ENCODE measurements at places on chromosomes 13 and 19.

DNA sequence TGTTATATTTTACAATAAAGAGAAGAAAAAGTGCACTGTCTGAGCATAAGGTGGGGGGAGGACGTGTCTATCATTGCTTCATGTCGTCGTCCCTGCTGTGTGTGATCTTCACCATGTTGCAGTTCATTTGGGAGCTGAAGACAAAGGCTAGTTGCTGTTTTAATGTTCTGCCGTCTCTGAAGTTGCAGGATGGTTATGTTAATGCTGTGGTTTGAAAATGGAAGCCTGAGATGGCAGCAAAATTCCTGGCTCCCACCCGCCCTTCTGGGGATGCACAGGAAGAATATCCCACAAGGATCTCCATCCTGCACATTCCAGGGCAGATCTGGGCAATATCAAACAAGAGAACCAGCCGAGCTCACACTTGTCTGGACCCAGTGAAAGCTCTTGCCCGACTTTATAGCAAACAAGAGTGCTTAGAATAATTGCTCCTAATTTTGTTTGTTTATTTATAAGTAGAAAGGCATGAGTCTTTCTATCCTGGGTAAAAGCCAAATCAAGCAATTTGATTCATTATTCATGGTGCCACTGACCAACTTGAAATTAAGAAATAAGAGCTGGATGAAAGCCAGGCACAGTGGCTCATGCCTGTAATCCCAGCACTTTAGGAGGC, 110.3 kb upstream of the ABCC4 start:
- DNase-seq = no peak

GRCh38 chr13:20002787-20003186, 44.3 kb downstream of the ZMYM2 start:
- no peak for DNase-seq

- DNase-seq = no peak
These were observed 7.3 kb downstream of the LENG1 start for GRCh38 chr19:54152267-54152666.

- DNase-seq = no peak
These were observed 133.7 kb downstream of the GGACT start for GRCh38 chr13:100454876-100455275.

- peak; percentile 58 for DNase-seq
These were observed 1.5 kb downstream of the KMT5C start for GRCh38 chr19:55341171-55341588.

DNA sequence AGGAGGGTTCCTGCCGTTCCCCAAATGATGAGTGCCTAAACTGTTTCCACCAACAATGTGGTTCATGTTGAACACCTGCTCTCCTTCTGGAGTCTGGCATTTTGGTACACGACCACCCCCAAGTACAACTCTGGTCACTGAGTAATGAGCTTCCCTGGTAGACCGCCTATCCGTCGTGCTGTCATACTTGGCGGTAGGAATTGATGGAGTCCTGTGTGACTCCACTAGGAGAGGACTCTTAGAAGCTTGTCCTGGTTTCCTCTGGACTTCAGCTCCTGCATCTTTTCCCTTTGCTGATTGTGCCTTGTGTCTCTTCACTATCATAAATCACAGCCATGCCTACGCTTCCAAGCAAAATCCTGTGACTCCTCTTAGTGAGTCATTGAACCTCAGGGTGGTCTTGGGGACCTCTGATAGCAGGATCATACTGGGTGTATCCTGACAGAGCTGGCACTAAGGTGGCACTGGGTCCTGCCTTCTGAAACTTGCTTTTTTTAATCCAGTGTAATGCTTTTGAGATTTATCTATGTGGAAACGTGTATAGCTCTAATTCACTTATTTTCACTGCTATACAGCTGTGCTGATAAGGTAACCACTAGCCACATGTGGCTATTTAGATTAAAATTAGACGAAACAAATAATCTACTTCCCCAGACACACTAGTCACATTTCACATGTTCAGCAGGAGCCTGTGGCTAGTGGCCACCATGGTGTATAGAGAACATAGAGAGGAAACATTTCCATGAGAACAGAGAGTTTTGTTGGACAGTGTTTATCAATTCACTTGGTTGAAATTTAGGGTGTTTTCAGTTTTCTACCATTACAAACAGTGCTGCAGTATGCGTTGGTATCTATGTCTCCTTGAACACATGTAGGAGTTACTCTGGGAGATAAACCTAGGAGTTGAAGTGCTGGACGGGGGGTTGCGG, 6.1 kb upstream of the ASF1B start:
- DNase-seq = no peak

DNA sequence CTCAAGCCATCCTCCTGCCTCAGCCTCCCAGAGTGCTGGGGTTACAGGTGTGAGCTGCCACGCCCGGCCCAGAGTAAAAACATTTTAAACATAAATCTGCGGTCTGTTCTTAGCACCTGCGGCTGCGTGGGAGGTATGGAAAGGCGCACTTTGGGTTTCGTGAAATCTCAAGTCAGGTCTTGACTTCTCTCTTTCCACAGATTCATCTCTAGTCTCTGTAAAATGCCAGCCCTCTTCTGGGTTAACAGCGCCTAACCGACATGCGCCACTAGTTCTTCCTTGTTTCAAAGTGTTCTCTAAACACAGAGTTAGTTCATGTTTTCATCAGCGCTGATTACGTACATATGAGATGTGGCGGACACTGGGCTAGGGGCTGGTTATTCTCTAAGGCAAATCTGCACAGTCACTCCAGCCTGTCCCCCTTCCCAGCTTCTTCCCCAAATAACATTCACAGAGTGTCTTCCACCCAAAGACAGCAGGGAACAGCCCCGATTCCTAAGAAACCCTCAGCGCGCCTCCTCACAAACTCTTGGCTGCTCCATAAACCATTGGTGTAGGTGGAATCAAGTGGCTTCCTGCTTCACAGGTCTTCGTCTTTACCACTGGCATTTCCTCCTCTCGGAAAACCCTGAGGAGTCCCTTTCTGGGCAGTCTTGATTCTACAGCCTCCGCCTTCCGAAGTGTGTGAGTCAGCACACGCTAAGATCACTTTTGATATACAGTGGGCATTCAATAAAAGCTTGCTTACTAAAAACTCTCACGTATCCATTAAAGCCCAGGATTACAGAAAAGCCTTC, 1.4 kb downstream of the PARP4 start:
- peak; percentile 45 for DNase-seq

- DNase-seq = no peak
These were observed 33.9 kb upstream of the SLC7A10 start for GRCh38 chr19:33259539-33259938.

- DNase-seq = no peak
These were observed 336.0 kb downstream of the TBC1D4 start for GRCh38 chr13:75145927-75146326.

DNA sequence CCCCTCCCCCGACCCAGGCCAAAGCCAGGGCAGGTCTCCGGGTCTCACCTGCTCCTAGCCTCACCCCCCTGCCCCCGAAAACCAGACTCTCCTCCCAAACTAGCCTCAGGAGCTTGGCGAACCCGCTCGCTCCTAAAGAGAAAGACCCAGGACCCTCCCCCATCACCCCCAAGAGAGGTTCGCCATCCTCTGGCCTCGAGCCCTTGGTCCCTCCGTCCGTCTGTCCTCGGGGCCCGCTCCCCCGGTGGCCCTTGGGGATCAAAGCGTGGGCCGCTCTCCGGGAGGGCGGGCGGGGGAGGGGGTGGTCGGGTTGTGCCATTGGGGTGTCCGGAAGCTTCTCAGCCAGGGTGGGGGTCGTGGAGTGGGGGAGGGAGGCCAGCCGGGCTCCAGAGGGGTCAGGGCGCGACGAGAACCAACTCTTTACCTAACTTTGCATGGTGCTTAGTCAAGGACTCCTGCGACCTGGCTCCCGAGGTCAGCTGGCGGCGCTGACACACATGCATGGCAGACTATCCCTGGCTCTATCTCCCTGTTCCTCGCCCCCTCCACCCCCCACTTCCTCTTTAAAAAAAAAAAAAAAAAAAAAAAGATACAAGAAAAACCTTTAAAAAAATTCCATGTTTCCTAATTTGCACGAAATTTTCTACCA, 15.6 kb downstream of the SMIM24 start:
- DNase-seq = no peak

DNA sequence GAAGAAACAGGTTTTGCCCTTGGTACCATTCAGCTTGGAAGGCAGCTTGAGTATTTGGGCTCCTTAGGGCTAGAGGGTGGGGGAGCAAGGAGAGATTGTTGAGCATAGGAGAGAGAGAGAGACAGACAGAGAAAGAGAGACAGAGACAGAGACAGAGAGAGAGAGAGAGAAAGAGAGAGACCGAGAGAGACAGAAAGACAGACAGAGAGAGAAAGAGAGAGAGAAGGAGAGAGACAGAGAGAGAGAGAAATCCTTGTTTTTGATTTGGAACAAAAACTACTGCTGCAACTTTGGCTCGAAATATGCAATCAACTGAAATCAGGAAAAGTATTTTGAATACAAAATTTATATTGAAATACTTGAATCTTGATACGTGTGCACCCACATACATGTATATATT, 85.8 kb upstream of the ZNF536 start:
- no peak for DNase-seq

DNA sequence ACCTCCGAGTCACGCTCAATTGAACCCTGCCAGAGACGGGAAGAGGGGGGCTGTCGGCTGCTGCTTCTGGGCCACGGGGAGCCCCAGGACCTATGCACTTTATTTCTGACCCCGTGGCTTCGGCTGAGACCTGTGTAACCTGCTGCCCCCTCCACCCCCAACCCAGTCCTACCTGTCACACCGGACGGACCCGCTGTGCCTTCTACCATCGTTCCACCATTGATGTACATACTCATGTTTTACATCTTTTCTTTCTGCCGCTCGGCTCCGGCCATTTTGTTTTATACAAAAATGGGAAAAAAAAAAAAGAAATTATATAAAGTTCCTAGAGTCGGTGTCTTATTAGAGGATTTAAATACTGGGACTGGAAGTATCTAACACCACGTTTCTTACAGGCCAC, 11.7 kb downstream of the TRIP10 start:
- DNase-seq = no peak

DNA sequence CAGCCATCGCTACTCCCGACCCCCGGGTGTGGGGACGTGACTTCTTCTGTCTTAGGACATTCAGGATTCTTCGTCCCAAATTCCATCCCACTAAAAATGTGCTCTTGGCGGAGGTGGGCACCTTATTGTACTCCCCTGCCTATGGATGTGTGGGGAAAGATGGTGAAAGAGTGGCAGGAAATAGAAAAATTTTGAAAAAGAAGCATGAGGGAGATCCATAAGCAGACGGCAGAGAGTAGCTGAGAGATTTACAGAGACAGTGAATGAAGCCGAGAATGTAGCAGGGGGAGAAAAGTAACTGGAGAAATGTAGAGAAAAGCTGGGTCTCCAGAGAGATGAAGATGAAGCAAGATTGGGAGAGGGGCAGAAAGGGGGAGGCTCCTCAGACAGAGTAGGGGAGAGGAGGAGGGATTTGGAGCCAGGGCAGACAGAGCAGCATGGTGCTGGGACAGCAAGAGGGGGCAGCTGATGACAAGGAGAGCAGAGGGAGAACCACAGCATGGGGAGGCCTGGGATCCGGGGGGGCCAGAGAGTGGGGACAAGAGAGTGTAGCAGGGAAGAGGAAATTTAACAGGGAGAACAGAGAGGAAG, 843 bp downstream of the ZNF610 start:
- no peak for DNase-seq

GRCh38 chr13:88257706-88258105, 586.5 kb downstream of the SLITRK5 start:
- no peak for DNase-seq

DNA sequence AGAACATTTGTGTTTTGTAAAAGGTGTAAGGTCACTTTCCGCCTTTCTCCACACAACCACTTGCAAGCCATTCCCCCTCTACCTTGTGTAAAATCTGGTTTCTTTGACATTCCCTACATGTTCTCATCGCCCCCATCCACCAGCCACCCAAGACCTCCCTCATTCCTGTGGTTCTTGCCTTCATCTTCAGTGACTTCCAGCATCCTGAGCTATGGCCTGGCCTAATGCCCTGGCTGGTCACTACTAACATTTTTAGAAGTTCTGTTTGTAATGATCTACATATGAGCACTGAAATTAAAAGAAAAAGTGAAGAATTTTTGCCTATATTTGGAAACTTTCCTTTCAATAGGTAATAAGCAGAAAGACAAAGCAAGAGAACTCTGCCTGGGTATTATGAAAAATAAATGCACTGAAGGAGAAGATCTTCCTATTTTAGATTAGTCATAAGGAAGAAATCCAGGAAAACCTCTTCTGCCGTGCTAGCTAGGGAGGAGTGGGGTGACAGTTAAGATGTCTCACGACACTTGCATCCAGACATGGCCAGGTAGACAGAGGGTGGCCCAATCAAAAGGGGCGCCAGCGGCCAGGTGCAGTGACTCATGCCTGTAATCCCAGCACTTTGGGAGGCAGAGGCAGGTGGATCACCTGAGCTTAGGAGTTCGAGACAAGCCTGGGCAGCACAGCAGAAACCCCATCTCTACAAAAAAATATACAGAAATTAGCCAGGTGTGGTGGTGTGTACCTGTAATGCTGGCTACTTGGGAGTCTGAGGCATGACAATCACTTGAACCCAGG, 28.1 kb upstream of the MPHOSPH8 start:
- no peak for DNase-seq

DNA sequence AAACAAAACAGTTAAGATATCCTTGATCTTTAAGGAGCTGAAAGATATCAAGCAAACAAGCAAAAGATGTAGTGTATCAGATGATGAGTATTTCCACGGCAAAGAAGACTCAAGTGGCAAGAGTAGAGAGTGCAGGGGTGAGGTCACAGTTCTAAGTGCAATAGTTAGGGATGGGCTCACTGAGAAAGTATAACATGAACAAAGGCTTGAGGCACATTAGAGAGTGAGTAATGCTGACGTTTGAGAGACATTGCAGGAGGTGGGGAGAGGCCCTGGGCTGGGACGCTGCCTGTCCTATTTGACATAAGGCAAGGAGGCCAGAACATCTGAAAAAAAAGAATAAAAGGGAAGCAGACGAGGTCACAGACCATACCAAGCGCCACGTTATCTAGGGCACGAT, 1.4 kb downstream of the DUXA start:
- no peak for DNase-seq

DNA sequence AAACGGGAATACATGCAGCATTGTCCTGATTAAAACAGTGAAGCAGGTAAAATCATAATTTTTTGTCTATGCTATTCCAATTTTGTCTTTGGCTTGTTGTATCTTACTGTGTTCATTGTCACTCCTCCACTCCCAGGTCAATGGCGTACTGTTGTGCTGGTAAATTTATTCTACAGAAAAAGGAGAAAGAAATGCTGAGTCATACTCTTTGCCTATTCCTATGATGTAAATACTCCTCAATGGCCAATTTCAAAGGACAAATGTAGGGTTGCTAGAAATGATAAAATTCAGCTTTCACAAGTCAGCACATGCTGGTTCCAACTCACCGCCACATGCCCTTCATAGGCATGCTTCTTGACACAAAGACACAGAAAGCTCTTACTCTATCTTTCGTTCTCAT, 694.4 kb upstream of the PCDH20 start:
- no peak for DNase-seq
